ENCODE measurements at places on chromosomes 3 and 15.

- DNase-seq = no peak
Observed at GRCh38 chr3:99884484-99884883, 66.8 kb downstream of the CMSS1 start.

DNA sequence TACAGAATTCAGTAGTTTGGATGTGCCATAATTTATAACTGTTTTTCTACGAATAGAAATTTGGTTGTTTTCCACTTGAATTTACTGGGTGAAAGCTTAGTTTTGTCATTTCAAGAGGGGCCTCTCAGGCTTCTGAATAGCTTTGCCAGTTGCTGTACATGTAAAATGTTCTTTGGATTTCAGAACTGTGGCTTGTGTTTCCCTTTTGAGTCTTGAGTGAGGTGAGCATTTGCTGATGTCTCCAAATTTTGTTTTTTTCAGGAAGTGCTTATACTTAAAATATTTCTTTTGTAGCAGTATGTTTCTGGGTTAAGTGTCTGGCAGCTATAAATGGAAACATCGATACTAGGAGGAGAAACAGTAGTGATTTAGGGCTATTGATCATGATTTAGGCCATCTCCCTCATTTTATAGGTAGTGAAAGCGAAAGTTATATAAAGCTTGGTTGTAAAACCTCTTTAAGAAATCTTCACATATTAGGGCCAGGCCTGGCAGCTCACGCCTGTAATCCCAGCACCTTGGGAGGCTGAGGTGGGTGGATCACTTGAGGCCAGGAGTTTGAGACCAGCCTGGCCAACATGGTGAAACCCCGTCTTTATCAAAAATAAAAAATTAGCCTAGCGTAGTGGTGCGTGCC is 9.2 kb upstream of the TRAK1 start:
- peak; percentile 55 for DNase-seq

DNA sequence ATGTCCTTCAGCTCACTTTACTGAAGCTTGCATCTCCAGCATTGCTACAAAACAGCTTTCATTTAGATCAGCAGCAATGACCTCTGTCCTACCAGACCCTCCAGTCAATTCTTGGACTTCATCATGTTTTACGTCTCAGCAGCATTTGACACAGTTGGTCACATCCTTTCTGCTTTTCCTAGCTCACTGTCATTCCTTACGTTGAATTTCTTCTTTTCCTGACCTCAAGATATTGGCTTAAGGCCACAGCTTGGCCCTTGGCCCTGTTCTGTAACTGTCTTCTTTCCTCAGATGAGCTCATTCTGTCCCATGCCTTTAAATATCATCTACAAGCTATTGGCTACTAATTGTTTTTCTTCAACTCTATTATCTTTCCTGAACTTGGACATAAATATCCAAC is 576.2 kb upstream of the KCNMB2 start:
- no peak for DNase-seq

DNA sequence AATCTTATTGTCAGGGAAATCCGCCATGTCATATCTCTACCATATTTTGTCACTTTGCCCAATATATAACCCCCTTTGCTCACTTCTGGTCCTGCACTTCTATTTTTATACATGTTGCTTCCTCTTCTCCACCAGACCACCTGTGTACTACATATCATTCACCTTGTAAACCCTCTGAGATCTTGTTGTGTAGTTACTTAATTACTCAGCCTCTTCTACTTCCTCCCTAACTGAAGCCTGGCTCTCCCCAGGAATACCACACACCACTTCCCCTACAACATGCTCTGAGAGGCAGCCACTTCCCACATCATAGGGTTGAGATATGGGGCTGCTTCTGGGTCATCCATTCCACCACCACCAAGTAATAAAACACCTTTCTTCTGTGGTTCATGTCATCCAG is 10.0 kb downstream of the HEXA start:
- no peak for DNase-seq

- DNase-seq = no peak
Observed at GRCh38 chr3:30724863-30725262, 118.5 kb downstream of the TGFBR2 start.

GRCh38 chr3:16427103-16427965 is 86.2 kb downstream of the RFTN1 start:
- no peak for DNase-seq

DNA sequence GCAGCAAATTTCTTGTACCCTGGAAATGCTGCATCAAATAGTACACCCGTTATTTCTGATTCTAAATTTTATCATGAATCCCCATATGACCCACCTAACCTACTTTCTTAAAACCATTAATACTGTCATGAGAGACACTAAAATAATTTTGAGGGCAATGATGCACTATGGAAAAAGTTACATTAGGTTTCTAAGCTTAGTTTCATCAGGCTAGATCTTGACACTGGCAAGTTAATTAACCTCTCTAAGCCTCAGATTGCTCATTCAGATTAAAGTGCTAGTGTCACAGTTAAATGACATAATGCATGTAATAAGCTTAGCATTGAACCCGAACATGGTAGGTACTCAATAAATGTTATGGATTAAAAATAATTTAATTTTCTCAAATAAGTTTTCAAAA is 8.2 kb downstream of the GOLIM4 start:
- DNase-seq = no peak

- no peak for DNase-seq
Observed at GRCh38 chr3:142818651-142819050, 70.2 kb downstream of the PCOLCE2 start.

GRCh38 chr15:101024073-101024695 is 105.0 kb downstream of the LRRK1 start:
- DNase-seq = peak; percentile 59

DNA sequence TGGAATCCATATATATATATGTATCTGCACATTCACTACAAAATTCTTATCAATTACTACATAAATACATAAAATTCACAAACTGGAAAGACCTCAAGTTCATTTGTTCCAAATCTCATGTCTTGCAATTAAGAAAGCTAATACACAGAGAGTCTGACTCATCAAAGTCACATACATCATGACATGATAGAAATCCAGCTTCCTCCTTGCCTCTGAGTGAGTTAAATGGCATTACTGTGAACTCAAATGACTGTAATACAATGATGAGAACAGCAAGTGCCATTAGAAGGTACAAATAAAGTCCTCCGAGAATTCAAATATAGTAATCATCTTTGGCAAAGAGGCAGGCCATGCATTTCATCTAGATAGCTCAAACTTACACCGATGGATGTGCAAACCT is 55.1 kb upstream of the AGTR1 start:
- no peak for DNase-seq

DNA sequence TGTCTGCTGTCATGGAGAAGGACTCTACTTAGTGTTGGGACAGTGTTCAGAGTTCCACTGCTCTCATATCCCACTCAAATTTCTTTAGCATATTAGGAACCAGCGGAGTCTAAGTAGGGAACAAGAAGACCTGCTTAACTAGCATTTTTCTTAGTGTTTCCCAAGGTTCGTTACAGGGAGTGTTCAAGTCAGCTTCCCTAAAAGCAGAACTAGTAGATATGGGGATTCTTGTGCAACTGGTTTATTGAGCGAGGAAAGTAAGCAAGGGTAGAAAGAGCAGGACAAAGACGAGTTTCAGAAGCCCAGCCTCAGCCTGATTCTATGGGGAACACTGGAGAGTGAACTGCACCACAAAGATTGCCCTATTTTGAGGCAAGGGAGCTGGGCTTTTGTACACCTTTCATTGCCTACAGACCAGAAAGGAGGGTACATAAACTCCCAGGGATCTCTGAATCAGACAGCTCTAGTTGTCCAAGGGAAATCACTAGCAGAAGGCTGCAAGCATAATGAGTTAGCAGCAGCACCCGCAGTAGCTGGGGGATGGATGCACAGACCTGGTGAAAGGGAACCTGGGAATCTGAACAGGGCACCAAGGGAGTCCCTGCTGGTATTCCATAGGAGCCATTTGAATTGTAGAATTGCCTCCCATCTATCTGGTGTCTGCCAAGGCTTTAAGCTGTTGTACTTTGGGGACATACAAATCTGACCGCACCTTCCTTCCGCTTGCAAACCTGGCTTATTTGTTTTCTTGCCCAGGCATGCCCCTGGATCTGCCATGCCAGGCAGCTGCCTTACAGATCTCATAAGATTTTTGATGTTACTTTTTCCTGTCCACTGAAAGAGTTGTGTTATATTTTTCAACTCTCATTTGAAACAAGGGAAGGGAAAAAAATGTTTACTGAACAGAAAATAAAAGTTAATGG is 15.1 kb downstream of the CMTM7 start:
- DNase-seq = no peak

DNA sequence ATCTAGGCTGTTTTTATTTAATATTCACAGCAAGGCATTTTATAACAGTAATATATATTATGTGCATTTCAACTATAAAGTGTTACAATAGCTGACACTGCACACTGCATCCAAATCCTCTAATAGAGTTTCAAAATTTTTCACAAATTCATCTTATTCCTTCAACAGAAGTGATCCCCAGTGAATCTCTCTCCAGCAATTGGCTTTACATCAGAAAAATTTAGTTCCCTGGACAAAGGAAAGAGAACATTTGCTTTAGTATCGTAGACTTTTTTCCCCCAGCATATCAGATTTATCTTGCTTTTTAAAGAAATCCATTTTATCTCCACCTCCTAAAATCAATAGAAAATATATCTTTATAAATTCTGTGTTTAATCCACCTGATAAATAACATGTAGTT is 868.6 kb downstream of the TBL1XR1 start:
- no peak for DNase-seq

- DNase-seq = no peak
Observed at GRCh38 chr3:106745344-106746168, 631.7 kb upstream of the CCDC54 start.

DNA sequence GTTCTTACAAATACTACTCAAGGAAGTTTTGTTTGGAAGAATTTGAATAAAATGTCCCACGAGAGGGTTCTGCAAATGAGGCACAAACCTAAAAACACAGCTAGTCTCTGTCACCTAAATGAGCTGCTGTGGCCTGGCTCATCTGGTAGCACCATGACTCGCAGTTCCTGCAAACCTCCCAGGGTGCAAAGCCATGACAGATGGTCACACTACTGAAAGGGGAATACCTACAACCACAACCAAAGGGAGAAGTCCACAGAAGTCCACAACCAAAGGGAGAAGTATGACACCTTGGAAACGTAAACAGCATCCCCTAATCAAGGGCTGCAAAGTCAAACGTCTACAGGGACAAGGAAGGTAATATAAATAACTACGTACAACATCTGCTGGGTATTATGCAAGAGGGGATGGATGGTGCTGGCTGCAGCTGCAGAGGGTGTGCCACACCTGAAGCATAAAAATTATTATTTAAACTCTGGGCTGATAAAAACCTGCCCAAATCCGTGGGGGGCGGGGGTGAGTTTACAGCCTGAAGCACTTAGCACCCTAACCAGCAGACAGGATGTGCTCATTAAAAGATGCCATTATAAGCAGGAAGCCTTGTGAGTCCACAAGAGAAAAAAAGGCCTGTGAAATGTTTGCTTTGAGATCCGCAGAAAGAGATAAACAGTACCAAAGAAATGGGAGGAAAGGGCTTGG is 184.0 kb downstream of the MAGI1 start:
- DNase-seq = no peak

GRCh38 chr3:94012185-94012584 is 16.2 kb downstream of the STX19 start:
- no peak for DNase-seq

- no peak for DNase-seq
Observed at GRCh38 chr15:48324949-48325348, 6.3 kb upstream of the DUT start.

DNA sequence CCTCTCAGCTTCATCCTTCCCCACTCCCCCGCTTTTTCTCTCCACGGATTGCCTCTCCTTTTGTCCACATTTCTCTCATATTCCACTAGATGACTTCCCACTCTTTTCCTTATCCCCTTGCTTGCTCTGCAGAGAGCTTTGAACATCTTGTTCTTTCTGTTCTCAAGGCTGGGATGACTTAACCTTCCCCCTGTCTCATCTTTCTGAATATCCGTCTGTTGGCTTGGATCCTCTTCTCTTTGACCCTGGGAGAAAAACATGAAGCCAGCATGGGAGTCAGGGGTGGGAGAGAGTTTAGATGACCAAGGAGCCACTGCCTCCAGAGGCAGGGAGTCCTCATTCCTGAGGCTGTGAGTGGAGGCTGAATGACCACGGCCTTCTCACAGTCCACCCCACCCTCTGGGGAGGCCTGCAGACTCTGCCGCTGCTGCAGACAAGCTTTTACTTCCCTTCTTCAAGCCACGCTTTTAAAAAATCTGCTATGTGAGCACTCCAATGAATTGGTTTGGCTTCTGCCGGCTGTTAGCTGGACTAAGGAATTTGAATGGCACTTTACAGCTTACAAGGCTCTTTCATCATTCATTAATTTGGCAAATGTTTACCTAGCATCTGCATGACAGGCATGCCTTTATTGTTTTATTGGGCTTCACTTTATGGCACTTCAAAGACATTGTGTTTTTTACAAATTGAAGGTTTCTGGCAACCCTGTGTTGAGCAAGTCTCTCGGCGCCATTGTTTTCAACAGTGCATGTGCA is 111.6 kb upstream of the SLC6A6 start:
- no peak for DNase-seq

DNA sequence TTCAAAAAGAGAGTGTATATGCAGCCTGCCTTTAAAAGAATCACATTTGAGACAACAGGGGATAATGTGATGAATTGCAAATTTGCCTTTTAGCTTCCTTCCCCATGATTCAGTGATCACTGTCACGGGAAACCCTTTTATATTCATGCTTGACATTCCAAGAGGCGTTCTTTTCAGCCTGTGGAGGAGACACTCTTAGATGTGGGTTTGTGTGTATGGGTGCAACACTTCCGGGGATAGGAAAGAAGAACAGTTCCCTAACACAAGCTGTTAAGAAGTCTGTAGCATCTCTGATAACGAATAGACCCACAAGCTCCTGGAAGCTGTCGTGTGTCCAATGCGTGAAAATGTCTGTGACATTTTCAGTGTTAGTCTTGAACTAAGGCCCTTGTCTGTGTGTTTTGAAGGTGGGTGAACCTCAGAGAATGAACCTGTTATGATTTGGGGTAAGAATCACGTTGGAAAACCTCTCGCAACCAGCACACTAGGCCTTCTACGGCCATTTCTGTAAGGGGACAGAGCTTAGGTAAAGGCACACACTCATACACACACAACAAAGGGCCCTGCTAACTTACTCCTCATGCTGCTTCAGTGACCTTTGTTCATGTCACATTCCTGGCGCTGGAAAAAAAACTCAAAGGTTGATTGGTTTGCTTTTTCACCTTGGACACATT is 229.2 kb upstream of the ST8SIA2 start:
- no peak for DNase-seq

GRCh38 chr15:63942486-63943365 is 103.6 kb downstream of the DAPK2 start:
- DNase-seq = no peak

- no peak for DNase-seq
Observed at GRCh38 chr15:52796753-52797520, 6.8 kb upstream of the ONECUT1 start.

GRCh38 chr15:23420806-23421575 is 26.1 kb downstream of the GOLGA6L2 start:
- DNase-seq = peak; percentile 67
